ENCODE measurements at places on chromosomes 2 and 18.

DNA sequence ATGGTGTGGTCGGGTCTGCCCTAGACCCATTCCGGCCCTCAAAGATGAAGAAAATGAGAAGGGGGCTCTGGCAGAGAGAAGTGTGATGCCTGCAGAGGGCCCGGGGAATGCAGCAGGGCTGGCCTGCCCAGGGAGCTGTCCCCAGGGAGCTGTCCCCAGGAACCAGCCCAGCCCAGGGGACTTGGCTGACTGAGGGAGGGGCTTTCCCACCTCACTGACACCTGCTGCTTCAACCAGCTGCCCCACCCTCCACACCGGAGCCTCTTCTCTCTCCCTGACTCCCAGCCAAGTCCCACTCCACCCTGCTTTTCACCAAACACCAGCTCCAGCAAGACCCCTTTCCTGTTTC is 111.2 kb downstream of the STPG4 start:
- no peak for DNase-seq

- no peak for DNase-seq
Measured at GRCh38 chr2:1887915-1888314, 143.6 kb upstream of the PXDN start.

GRCh38 chr2:20693317-20693716 is 26.4 kb downstream of the GDF7 start:
- DNase-seq = no peak

DNA sequence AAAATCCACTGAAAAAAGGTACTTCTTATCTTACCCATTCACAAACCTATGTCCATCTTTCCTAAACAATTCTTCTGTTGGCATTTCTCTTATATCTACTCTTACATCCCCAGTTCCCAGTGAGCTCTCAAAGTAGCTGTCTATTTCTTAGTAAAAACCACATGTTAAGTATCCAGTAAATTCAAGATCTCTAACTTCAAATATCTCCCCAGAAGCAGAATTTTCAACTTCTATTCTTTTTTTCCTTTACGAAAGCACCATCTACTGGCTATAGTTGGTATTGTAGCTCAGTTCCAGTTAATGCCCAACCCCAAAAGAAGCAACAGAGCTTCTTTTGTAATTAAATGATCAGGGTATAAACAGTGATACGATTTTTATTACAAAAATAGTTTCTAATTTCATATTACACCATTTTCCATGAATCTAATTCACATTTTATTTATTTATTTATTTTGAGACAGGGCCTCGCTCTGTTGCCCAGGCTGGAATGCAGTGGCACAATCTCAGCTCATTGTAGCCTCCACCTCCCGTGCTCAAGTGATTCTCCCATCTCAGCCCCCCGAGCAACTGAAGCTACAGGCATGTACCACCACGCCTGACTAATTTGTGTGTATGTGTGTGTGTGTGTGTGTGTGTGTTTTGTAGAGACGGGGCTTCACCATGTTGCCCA is 28.5 kb downstream of the HRH4 start:
- no peak for DNase-seq

DNA sequence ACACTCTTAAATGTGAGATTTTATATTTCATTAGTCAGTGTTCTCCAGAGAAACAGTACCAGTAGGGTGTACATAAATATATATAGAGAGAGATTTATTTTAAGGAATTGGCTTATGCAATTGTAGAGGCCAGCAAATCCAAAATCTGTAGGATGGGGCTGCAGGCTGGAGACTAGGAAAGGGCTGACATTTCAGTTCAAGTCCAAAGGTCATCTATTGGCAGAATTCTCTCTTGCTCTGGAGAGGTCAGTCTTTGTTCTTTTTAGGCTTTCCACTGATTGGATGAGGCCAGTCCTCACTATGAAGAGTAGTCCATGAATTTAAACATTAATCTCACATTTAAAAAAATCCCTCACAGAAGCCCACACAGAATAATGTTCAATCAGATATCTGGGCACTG is 170.8 kb upstream of the NCKAP5 start:
- DNase-seq = no peak

GRCh38 chr2:162243294-162243693 is at the start of gene FAP:
Gene FAP (minus strand): TSS chr2:162243445. CDS start chr2:162243327, 118 bp downstream.
- DNase-seq = no peak

DNA sequence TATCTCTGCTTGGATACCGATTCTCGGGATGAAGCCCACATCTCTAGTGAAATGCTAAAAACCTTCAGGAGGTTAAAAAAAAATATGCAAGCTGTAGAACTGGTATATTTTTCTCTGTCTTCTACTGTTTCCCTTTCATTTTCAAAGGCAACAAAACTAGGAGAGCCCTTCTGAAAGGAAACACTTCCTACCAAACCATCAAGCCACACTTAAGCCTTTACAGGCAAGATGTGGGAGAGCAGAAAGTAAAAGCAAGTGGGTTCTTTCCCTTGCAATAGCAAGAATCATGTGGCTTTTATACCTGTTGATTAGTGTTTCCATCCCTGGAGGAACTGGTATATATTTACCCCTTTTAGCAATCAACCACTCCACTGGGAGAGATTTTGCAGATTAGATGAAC is 147.9 kb upstream of the ACAA2 start:
- DNase-seq = no peak

DNA sequence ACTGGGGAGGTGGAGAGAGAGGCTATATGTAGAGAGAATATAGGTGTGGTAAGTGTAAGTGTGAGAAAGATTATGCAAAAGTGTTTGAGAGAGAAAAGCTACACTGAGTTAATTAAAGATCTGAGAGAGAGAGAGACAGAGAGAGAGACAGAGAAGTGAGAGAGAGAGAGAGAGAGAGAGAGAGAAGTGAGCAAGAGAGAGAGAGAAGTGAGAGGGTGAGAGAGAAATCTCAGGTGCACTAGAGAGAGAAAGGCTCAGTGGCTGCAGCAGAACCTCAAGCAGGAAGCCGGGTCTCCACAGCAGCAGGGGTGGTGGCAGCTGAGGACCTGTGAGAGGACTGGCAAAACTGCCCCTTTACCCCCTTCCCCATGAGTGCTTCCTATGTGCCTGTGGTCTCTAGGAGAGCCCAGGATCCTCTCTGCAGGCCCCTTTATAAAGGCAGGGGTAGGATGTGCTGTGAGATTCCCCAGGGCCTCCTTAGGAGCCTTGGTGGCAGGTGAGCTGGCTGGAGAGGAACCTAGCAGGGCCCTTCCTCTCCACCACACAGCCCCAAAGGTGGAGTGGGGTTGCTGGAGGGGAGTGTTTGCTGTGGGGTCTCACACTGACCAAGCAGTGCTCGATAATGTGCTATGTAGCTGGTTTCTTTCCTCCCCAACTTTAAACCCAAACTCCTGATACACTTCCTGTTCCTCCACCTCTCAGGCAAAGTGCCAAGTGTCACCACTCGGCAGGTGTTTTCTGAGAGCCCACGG is 52.6 kb downstream of the SLC4A5 start:
- no peak for DNase-seq

DNA sequence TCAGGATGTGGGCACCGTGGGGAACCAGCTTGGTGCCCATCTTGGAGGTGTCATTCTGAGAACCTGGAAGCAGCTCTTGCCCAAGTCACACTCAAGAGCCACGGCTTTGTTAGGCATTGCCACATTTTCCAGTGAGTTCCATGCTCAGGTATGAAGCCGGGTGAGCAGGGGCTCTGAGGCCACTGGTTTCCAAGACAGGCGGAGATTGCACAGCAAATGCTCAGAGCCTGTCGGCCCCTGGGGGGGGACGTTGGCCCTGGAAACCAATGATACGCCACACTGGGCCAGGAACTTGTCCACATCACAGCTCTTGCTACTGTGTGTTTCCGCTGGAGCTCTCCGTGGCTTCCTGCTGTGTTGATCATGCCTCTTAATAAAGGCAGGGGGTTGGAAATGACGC is 52.5 kb upstream of the SALL3 start:
- DNase-seq = no peak

DNA sequence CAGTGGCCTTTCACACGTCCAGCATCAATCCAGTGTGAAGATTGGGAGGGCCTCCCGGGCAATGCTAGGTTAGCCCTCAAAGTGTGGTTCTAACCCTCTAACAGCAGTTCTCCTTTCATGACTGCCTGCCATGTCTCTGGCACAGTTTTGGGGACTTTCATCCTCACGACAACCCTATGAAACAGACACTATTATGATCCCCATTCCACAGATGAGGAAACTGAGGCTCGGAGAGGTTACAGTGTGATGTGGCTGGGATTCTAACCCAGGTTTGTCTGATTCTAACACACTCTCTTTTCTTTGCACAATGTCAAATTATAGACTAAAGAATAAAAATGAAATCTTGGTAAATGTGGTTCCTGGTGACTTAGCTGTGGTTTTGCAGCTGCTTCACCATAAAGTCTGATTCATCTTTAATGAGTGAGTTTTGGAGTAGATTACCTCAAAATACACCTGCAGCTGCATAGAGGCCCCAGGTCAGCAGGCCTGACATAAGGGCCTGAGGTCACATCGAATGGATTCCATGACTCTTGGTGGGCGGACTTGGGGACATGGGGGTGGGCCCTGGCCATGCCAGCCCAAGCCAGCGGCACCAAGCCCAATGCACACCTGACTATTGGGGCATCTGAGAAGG is 214.4 kb downstream of the GLI2 start:
- DNase-seq = no peak

GRCh38 chr2:128645631-128646030 is 327.0 kb upstream of the HS6ST1 start:
- peak; percentile 44 for DNase-seq

DNA sequence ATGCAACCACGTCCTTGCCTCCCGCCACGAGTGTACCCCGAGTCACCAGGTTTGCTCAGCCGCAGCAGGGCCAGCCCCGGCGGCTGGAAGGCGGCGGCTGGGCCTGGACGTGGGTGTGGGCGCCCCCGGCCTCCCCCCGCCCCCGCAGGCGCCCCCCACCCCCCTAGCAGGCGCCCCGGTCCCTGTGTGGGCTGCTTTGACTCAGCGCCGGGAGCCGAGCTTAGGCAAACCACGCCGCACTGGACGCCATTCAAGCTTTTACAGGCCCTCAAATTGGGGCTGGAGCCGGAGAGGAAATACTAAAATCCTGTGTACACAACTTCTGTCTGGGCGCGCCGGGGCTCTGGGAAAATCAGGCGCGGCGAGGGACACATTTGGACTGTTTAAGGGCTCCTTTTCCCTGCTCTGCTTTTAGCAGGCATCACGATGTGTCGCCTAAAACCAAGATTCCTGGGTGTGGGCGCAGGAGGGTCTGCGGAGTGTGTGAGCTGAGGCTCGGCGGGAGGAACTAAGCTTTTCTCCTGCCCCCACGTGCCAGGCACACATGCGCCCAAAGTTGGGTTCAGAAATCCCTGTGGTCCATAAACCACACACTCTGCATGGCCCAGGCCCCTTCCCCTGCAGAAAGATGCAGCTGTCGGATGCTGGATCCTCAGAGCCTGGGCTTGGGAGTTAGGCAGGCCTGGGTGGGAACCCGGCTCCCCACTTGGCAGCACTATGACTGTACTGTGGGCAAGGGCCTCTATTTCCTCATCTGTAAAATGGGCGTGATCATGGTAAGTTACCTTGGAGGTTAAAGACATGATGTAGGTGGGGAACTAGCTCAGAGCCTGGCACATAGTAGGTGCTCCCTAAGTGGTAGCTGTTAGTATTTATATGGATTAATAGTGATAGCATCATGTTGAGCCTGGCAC is 57.6 kb downstream of the ATOH8 start:
- peak; percentile 92 for DNase-seq

DNA sequence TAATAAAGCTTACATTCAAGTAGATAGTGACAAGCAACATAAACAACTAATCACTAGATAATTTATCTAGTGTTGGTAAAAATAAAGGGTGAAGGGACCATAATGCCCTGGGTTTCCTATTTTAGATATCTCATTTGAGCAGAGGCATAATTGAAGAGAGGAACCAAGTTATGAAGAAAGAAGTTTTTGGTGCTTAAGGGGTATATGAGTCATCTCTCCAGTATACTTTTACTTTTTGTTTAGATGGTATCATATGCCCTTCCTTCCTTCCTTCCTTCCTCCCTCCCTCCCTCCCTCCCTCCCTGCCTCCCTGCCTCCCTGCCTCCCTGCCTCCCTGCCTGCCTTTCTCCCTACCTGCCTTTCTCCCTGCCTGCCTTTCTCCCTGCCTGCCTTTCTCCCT is 1053.5 kb upstream of the CELF4 start:
- no peak for DNase-seq

GRCh38 chr2:66433945-66434678 is 813 bp upstream of the MEIS1 start:
- peak; percentile 67 for DNase-seq

- no peak for DNase-seq
Measured at GRCh38 chr18:8601277-8602032, 7.8 kb upstream of the RAB12 start.

- DNase-seq = no peak
Measured at GRCh38 chr2:215028231-215028630, 110.2 kb downstream of the ABCA12 start.

DNA sequence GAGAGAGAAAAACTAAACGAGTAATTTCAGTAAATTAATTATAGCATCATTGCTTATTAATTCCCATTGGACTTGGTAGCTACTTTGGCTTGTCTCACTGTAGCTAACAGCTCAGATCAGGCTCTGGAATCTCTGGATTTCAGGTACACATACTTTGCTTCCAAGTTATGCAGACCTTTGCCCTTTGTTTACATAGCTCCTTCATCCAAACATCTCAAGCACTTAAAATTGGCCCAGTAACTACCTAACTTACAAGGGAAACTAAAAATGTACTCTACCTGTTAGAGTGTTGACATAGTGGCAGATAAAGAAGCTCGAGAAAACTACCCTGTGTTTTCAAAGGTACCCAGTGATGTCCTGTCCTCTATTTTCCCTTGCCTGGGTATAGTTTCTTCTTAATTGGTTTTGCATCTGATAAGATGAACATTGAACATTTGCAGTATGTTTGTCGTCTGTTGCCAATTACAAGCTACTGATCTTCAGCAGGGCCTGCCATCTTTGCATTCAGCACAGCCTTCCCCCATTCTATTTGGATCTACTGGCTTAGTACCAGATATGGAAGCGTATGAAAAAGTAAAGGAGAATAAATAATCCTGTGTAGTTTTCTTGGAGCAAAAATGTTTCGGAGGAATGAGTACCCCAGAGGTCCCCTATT is 601.5 kb upstream of the FANCL start:
- DNase-seq = no peak

- DNase-seq = no peak
Measured at GRCh38 chr18:79642626-79643025, 37.0 kb upstream of the CTDP1 start.

DNA sequence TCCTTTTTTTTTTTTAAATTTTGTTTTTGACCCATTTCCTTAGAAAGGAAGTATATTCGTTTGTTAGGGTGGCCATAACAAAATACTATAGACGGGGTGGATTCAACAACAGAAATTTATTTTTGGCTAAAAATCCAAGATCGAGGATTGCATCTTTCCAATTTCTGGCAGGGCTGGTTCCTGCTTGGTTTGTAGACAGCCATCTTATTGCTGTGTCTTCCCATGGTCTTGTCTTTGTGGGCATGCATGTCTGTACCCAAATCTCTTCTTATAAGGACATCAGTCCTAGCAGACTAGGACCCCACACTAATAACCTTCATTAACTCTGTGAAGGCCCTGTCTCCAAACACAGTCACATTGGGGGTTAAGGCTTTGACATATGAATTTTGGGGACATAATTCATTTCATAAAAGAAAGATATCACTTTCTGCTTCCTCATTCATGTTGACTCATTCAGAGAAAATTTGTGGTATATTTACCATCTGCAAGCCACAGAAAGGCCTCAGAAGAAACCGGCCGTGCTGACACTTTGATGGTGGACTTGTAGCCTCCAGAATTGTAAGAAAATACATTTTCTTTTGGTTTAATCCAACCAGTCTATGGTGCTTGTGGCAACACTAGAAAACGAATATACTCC is 262.1 kb downstream of the LPIN1 start:
- DNase-seq = no peak

Measured in aorta (tissue), 5 donors.